Right kidney (tissue), 9 donors: ENCODE measurements at places on chromosomes 5 and 9.

- no peak for DNase-seq
Observed at GRCh38 chr9:27168496-27168895, 59.5 kb downstream of the TEK start.

DNA sequence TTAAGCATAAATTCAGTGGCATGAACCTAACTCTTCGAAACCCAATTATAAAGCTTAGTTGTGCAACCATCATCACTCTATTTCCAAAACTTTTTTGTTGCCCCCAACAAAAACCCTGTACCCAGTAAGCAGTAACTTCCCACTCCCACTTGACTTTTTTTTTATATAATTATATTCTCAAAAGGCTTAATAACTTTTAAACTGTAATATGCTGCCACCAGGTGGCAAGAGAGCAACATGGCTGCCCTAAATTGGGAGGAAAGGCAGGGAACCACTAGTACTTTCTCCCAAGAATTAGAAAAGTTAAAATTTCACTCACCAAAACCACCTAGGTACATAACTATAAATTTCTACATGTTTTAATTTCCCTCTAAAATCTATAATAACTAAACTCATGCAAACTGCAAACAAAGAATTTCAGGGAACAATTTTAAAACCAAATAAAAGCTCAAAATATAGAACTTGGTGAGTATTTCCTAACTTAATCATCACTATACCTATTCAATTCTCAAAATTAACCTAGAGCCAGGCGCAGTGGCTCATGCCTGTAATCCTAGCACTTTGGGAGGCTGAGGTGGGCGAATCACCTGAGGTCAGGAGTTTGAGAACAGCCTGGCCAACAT lies 50.2 kb upstream of the RNF38 start:
- no peak for DNase-seq

DNA sequence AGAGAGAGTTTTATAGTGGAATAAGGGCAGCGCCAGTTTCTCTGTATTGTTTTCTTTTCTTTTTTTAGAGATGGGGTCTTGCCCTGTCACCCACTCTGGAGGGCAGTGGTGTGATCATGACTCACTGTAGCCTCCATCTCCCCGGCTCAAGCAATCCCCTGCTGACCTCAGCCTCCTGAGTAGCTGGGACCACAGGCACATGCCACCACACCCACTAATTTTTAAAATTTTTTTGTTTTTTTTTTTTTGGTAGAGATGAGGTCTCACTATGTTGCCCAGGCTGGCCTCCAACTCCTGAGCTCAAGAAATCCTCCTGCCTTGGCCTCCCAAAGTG lies 119.0 kb downstream of the PIK3R1 start:
- DNase-seq, result no peak

GRCh38 chr9:132543251-132543650 lies 39.2 kb upstream of the BARHL1 start:
- DNase-seq, result no peak

DNA sequence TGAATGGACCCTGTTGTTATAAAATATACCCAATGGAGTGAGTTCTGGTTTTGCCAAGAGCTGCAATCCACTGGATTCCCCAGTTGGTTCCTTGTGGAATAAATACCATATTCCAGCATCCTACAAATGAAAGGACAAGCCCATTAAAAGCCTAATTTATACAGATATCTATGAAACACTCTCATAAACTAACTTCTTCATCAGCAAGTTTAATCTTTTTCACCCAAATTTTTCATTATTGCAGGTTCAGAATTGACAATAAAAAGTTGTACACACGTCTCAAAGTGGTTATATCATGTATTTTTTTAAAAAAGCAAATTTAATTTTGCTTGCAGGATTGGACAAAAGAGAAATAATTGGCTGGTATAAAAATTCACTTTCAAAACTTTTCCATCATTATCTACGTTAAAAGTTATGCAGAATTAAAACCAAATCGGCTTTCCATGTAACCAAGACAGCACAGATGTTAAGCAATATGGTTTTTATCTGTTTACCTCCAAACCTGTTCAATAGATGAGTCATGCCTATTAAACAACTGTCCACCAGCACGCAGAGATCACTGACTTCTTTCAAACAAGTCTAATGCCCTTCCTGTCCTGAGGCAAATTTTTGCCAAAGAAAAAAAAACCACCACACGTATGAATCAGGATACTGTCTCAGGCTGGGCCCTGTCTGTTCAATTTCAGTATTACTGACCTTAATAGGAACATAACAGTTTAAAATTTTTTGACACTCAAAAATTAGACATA lies 42.5 kb downstream of the CEMIP2 start:
- no peak for DNase-seq

- DNase-seq, result no peak
Observed at GRCh38 chr5:34803974-34804732, 34.8 kb upstream of the TTC23L start.

DNA sequence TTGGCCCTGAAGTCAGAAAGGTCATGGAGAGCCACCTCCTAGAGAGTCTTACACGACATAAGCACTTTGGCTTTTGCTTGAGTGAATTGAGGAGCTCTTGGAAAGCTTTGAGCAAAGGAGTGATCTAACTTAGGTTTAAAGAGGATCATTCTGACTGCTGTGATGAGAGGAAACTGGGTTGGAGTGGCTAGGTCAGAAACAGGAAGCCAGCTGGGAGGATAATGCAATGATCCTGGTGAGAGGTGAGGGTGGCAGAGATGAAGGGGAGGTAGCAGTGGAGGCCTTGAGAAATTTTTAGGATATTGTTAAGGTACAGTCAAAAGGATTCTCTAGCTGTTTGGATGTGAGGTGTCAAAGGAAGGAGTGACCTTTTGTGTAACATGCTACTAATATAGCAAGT lies 32.2 kb upstream of the ROPN1L start:
- DNase-seq, result no peak

DNA sequence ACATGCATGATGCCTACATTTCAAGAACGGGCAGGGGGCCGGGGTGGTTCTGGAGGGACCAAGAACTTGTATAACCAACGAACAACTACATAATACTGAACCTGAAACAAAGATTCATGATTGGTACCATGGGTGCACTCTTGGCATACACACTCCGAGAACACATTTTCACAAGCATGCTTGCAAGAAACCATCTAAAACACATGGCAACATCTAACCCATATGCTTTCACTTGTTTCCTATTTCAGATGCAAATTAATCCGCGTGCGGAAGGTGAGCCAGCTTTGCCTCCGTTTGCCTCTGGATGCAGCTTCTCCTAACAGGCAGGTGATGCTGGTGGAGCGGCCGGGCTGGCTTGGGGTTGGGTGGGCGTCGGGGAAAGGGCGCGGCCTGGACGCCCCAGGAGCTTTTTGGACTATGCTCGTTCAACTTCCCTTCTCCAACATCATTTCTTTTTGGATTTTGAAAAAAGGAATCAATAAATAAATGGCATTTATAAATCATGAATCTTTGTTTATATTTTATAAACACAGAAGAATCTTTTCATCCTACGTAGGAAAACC lies 12.5 kb upstream of the SEC16A start:
- DNase-seq, result no peak

DNA sequence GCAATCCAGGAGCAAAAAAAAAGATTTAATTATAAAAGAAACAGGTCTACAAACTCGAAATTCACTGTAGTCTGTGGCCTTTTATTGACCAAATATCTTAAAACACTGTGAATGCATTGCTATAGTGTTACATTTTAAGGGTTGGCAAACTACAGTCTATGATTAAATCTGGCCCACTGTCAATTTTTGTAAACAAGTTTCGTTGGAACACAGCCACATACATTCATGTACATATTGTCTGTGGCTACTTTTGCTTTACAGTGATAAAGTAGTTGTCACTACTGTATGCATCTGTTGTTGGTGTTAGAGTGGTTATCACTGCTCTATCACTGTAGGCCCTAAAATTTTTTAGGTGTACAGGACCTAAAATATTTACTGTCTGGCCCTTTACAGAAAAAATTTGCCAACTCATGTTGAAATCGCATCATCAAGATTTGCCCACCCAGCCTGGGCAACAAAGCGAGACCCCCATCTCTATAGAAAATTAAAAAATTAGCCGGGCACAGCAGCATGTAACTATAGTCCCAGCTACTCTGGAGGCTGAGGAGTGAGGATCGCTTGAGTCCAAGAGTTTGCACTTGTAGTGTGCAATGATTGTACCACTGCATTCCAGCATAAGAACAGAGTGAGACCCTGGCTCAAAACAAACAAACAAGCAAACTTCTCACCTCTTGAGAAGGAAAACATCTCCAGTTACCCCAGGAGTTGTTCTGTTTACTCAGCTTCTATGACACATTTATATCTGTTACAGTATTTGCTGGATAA lies 89.0 kb downstream of the ERBIN start:
- no peak for DNase-seq

- no peak for DNase-seq
Observed at GRCh38 chr9:99023231-99023630, 79.5 kb downstream of the COL15A1 start.

DNA sequence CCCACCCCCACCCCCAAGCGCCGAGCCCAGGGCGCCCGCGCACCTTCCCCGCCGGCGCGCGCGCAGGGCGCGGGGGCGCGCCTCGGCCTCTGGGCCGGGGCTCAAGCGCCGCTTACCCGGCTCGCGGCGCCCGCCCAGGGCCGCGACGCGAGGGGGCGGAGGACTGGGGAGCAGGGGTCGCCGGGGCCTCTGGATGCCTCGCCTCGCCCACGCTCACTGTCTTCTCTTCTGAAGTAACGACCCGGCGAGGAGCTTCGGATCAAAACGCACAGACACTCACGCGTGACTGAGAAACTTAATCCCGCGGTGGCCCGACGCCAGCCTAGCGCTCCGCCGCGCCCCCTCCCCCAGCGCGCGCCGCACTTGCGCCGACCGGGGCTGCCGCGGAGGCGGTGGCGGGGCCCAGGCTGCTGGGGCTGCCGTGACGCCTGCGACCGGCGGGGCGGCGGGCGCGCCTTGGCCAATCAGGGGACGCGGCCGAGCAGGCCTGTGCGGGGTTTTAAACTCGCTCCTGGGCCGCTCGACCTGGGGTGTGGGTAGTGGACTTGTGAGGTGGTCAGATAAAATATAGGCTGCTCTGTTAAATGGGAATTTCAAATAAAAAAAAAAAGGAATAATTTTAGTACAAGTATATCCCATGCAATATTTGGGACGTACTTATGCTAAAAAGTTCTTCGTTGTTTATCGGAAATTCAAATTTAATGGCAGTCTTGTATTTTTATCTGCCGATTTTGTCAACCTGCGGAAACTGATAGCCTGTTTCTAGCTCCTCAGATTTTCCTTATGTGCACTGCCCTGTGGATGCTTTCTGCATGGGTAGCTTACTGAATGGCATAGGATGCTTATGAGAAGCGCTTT lies at the start of gene MPDZ:
Gene MPDZ, minus strand, starts transcription at position 409 of the 858 bp plus-strand sequence. CDS start 29,377 bp downstream, outside the sequence.
- peak; percentile 94 for DNase-seq

GRCh38 chr5:80540691-80541090 lies 29.4 kb downstream of the ANKRD34B start:
- no peak for DNase-seq

DNA sequence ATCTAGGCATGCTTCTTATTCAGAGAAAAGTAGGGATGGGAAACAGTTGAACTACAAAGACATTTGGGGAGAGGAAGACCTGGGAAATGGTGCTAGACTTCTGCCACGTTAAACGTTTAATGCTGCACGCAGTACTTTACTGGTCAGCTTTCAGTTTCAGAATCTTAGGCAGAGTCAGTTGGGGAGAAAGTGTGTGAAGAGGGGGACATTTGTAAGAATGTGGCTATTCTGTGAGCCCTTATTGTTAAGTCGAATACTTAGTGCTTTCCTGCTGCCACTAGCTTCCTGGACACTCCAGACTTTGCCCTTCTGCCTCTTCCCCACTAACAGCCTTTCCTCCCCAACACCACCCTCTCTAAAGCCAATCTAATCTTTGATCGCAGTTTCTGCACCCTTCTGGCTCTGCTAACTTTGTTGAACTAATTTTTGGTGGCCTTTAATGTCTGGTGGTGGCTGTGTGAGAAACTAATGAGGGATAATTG lies 6.1 kb downstream of the CYSTM1 start:
- no peak for DNase-seq

DNA sequence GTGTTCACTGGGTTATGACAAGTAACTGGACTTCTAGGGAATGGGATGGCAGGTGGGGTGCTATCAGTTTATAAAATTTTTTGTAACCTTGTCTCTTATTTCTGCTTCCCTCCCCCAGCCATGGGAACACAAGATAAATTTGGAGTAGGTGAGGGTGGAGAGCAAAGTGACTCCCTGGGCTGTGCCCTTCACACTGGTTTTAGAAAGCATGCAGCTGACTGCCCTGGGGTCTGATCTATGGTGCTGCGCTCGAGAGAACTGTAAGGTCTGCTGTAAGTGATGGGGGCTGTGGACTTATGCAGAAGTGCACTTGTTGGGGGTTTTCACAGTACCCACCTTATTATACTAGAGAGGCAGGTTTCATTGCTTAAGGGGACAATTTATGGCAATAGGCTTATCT lies 247.7 kb upstream of the DMRT1 start:
- no peak for DNase-seq

DNA sequence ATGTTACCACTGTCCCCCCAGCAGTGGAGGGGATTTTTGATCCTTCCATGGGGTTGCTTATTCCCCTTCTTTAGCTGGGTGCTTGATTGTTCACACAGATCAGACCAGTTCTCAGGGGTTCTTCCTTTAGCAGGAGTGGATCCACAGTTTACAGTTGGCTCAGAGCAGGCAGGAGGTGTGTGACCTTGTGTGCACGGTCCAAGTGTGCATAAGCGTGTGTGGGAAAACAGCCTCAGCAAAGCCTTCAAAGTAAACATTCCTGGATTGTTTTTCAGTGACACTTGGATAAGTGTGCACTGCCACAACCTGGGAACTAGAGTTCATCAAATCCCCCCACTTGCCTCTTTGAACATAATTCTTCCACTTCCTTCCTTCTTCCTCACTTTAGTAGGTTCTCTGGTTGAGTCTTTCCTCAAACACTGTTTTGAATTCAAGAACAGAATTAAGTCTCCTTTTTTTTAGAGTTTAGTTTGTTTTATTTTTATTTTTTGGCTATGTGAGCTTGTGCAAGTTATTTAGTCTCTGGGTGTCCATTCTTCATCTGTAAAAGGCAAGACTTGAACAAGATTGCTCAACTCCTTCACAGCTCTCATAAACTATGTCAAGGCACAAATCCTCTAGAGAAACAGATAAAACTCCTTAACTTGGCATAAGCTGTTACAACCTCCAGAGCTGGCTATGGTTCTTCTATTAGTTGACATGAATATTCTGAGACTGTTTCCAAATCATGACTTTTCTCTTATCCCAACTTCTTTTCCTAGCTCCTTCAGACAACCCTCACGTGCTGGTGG lies 78.0 kb downstream of the OSMR start:
- no peak for DNase-seq

DNA sequence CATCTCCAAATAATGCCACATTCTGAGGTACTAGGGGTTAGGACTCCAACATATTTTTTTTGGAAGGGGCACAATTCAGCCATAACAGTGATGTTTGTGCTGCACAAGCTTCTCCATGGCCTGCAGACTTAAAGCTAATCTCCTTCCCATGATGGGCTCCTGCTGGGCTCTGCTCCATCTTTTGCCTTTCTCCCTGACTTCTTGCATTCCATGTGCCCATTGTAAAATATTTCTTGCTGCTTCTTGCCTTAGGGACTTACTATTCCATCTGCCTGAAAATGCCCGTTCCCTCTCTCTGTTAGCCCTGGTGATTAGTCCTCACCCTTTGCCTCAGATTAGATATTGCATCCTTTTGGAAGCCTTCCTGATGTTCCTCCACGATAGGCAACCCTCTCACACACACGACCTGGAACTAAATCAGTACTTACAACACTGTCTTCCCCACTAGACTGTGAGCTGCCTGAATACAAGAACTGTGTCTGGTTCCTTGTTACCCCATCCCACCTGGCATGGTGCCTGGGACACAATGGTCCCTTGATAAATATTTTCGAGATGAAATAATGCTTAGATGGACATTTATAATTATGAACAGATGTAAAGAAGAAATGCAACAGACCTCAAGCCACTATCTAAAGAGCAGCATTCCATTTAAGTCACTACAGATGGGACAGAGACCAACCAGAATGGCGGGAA lies 33.5 kb downstream of the OR1J1 start:
- no peak for DNase-seq
